Stimulated activated CD4-positive, alpha-beta T cell treated with anti-CD3 and anti-CD28 coated beads, Interleukin-15, amount 100 ng/mL, for 1 hour (primary cell): ENCODE measurements at places on chromosomes 16 and 17.

DNA sequence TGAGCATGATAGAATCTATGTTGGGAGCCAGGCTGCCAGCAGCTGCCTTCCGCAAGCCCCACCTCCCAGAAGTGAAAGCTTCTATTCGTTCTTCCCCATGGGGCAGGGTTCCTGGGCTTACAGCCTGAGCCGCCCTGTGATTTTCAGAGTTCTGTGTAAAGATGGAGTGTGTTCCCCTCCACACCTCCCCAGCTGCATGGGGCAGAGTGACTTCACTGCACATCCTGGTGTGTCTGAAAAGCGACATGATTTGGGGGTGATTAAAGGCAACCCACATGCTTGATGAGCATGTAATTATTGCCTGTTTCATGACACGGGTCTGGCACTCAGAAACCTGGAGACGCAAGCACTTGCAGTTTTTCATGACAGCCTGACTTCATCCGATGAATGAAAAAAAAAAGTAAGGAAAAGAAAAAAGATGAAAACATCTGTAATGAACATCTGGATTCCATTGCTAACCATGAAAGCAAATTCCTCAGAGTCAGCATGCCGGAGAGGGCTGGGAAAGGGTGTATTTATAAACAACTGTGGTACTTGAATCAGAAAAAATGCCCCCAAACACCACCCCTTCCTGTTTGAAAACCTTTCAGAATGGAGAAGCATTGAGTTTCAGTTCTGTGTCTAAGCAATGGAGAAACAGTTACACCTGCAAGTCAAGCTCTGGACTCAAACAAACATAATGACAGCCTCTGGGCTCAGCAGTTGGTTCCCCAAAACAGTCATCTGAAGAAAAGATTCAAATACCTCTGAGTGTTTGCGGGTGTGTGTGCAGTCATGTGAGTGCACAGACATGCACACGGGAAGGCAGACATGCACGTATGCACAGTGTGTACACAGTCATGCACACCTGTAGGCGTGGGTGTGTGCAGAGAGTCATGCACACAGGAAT, 266.0 kb downstream of the ENGASE start:
- DNase-seq: no peak

- no peak for DNase-seq
Measured at GRCh38 chr16:81775570-81775969, 3.5 kb upstream of the PLCG2 start.

DNA sequence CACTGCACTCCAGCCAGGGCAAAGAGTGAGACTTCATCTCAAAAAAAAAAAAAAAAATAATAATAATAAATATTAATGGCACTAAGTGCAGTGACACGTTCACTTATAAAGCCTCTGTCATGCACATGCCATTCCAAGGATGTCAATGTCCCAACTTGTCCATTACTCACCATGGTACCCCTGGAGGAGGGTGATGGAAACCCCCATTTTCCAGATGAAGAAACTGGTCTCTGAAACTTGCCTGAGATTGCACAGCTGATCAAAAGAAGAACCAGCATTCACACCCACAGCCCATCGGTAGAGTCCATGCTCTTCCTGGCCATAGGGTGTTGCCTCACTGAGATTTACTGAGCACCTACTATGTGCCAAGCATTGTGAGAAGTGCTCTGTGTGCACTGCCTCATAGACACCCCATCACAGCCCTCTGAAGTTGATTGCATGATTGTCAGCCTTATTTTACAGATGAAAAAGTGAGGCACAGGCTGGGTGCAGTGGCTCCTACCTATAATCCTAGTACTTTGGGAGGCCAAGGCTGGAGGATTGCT, 123.7 kb downstream of the ABCC1 start:
- no peak for DNase-seq

DNA sequence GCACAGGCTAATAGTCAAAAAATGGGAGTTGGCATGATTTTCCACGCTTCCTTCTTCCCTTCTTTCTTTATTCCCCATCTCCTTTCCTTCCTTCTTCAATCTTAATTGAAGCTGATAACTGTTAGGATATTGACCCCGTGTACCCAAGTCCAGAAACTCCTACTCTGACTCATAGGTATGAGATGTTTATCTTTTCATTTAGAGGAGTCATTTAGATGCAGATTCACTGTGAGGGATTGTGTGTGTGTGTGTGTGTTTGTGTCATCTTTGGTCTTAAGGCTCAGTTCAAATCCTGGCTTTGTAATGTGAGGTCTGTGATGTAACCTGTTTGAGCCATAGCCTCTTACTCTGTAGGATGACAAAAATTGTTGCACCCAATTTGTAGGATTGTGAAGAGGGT, 332.0 kb upstream of the MAF start:
- DNase-seq: no peak

DNA sequence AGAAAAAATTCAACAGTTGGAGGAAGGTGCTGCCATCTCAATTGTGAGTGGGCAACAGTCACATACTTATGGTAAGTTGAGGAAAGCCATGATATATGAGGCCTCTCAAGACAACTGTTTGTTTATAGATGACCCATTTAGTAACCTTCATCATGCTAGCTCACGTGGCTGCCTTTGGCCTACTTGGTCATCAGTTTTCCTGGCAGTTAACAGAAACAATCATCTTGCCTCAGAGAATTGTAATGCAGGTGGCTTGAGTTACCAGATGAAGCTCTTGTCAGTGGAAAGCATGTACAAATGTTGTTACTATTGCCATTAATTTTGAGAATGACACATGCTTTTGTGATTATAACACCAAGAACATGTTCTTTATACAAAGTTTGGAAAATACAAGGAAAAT, 14.7 kb downstream of the TPPP3 start:
- DNase-seq: no peak
